ENCODE measurements at places on chromosomes 16 and 17.
A peak's percentile ranks its signal among the peaks of the same experiment; 100 is the strongest.

DNA sequence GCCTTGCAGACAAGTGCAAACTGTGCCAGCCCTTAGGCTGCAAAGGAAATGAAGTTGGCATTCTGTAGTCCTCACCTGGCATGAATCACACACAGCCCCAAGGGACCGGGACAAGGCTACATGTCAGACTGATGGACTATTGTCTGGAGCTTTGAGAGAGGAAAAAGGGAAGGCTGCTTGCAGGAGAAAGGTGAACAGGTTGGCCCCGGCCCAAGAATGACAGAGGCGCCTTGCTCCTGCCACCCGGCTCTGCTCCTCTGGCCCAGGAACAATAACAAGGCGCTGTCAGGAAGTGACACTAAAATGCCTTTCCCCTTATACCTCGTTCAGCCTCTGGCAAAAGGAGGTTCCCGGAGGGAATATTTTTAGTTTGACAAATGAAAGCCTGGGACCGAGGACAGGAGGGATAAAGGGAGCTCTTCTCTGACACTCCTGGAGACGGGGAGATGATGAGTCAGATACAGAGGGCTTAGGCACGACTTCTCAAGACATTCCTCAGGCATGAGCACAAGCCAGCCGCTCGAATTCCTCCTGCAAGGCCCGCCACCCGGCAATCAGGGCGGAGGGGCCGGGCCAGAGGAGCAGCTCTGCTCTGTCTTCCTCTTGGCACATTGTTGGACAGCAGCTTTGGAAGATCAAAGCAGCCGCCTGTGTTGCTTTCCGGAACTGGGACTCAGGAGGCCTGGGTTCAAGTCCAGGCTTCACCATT is 105.8 kb downstream of the NOG start:
- DNase-seq, result no peak

GRCh38 chr17:21089933-21090901 is 36.5 kb upstream of the DHRS7B start:
- DNase-seq, result no peak

DNA sequence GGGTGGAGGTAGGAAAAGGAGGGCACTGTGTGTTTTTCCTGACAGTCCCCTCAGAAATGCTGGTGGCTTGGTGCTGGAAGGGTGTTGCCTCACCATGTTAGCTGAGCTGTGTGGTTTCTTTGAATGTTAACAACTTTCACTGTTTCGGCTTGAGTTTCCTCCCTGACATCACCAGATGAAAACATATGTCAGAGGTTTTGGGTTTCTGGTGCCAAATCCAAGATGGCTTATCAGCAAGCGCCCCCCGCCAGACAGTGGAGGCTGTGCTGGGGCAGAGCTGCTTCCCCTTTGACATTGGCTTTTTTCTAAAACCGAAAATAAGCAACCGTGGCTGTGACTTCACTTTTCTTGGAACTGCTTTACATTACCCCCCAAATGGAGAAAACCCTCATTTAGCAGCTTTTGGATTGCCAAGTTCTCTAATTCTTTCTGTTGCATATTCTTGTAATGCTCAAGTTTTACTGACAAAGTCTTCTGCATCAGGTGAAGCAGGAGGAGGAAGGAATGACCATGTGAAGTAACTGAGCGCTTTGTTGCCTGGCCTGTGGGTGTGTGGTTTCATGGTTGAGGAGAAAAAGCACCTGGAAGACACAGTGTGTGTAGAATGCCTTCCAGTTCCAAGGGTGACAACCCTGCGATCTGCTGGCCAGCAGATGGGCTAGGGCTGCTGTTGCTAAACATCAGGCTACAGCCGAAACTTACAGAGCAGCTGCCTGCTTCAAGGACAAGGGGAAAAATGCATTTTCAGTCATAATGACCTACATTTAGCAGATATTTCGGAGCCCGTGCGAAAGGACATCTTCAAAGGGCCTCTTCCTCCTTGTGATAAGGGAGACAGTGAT is 9.7 kb downstream of the RMI2 start:
- DNase-seq, result peak; percentile 74

- DNase-seq, result no peak
Observed at GRCh38 chr16:15575293-15576049, 67.5 kb downstream of the MARF1 start.

DNA sequence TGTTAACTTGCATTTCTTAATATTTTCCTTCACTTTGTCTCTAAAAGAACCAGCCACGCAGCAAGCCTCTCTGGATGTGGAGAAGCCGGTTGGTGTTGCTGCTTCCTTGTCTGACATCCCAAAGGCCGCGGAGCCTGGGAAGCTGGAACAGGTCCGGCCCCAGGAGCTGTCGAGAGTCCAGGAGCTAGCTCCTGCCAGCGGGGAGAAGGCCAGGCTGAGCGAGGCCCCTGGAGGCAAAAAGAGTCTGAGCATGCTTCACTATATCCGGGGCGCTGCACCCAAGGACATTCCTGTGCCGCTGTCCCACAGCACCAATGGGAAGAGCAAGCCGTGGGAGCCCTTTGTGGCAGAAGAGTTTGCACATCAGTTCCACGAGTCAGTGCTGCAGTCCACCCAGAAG is 22.8 kb downstream of the GINS2 start:
- no peak for DNase-seq

DNA sequence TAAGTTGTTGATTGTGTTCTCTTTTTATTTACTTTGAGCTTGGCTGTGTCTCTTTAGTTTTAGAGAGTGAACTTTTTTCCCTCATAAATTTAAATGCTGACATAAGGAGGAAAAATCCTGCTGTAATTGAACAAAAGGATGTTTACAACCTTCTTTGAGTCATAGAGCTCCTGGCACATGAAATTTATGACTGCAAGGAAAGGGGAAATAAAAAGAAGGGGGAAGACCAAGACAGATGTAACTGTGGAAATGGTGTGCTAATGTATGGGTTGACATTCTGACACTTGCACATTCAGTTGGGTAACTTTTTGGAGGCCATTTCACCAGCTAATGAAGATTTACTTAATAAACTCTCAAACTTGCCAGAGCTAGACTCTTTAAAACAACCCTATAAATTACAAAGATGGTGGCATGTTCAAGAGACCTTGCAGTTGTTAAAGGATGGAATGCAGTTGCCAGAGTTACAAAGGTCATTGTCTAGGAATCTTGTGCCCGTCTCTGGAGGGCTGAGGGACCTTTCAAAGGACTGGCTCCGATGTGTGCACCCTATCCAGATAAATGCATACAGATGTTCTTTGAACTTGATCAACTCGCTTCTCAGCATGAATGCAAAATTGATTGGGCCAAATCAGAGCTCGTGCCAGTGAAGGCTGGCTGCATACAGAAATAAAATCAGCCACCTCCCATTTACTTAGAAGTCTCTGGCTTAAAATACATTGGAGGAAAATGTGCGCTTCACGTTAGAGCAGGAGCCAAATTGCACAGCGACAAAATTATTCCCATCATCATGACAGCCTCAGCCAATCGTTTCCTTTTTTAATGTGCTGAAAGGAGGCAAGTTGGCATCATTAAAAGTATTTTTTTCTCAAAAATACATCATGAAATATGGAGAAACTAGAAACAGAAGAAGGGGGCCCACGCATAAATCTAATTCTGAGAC is 289.0 kb upstream of the XYLT1 start:
- DNase-seq, result no peak

All from GM12864 (cell line).